ENCODE measurements at places on chromosomes 7 and 10. TPM values are rescaled to one million over a fixed set of nuclear protein-coding genes. Genes with fewer than 3 reads are reported as not detected.

The GTF2IRD1 gene
- total RNA-seq = 3.1 TPM

The PCDH15 gene
- 0.07 TPM for total RNA-seq

The OPN4 gene
- total RNA-seq = not detected

The ZNF37A gene
- total RNA-seq = 31.9 TPM

The PVRIG gene
- 21.7 TPM for total RNA-seq
